Karpas-422 (cell line): ENCODE measurements at places on chromosomes 12 and 14. TPM values are rescaled to one million over a fixed set of nuclear protein-coding genes. Genes with fewer than 3 reads are reported as not detected.

- DNase-seq, result no peak
- H3K27ac ChIP-seq, result no peak overlapping the region
- H3K4me1 ChIP-seq, result no peaks in the 10 kb centered on the region
- no peak overlapping the region for H3K4me3 ChIP-seq
These were observed 454.1 kb downstream of the ATP23 start for GRCh38 chr12:58395470-58395869.

DNA sequence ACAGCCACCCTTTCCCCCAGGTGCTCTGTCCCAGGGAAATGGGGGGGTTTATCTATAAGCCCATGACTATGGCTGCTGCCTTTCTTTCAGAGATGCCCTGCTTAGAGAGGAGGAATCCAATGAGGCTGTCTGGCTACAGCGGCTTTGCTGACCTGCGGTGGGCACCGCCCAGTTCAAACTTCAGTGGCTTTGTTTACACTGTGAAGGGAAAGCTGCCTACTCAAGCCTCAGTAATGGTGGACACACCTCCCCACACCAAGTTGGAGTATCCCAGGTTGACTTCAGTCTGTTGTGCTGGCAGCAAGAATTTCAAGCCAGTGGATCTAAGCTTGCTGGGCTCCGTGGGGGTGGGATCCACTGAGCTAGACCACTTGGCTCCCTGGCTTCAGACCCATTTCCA is 869.2 kb downstream of the SLC6A15 start:
- no peak for DNase-seq
- H3K4me3 ChIP-seq, result no peak overlapping the region
- H3K27ac ChIP-seq, result no peak overlapping the region
- H3K36me3 ChIP-seq, result no peaks in the 10 kb centered on the region
- no peaks in the 10 kb centered on the region for H3K27me3 ChIP-seq

DNA sequence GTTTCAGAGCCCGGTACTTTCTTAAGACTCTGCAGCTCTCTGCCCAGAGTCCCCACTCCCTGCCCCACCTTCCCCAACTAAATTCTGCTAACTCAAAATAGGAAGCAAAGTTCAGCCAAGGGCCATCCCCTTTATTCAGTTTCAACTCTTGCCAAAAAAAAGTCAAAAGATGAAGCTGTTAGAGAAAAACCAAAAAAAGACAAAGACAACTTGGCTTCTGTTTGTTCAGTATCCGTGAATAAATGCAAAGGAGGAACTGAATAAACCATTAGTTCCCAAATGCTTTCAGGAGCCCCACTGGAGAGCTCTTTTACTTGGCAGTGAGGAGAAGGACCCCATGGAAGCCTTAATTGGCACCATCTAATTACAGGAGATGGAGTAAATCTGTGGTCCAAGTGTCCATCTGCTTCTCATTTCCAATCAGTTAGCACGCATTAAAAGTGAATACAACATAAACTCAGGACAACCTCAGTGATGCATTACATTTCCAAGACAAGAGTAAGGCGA is 155.4 kb upstream of the GZMB start:
- H3K4me1 ChIP-seq, result no peaks in the 10 kb centered on the region
- no peaks in the 10 kb centered on the region for H3K36me3 ChIP-seq
- no peak for DNase-seq
- H3K4me3 ChIP-seq, result no peak overlapping the region

GRCh38 chr12:114935658-114936057 is 251.7 kb upstream of the TBX3 start:
- no peak overlapping the region for H3K27ac ChIP-seq
- no peaks in the 10 kb centered on the region for H3K27me3 ChIP-seq
- DNase-seq, result no peak
- no peaks in the 10 kb centered on the region for H3K4me1 ChIP-seq
- H3K4me3 ChIP-seq, result no peak overlapping the region
- H3K36me3 ChIP-seq, result no peaks in the 10 kb centered on the region

DNA sequence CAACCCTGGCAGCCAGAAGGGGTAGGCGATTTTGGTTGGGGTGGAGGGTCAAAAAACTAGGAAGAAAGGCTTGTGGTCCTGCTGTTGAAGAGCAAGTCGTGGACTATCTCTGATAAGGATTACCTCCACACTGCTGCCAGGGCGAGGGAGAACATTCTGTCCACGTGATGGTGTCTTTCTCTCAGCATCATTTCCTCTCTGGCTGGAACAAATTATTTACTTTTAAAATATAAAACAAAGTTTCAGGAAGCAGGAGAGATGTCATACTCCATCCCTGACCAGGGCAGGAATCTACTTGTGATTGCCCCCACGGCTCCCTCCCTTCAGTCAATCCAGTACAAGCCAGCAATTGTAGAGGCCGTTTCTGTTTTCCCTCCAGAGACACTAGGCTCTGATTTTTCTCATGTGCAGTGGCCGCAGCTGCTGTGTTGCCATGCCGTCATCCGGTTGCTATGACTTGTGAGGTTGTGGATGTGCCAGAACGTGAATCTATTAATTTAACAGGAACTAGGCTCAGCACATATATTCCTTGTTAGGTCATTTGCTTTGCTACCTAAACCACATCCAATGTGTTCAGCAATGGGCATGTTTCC is 61.5 kb upstream of the PTGR2 start:
- no peak overlapping the region for H3K27ac ChIP-seq
- H3K27me3 ChIP-seq, result no peaks in the 10 kb centered on the region
- DNase-seq, result peak; percentile 39
- peaks cover 32% of the 10 kb centered on the region for H3K4me1 ChIP-seq

DNAAF2 gene
- total RNA-seq, result 23.1 and 29.7 TPM in 2 replicates

IGF1 gene
- total RNA-seq, result not detected in 2 replicates

- no peak for DNase-seq
- H3K4me1 ChIP-seq, result no peaks in the 10 kb centered on the region
- H3K27ac ChIP-seq, result no peak overlapping the region
- H3K4me3 ChIP-seq, result no peak overlapping the region
These were observed 205.8 kb downstream of the SPTSSA start for GRCh38 chr14:34256223-34256622.
